NCI-H1694 (cell line): ENCODE measurements at places on chromosomes 16 and 17.
A peak's percentile ranks its signal among the peaks of the same experiment; 100 is the strongest.

- DNase-seq, result no peak
Observed at GRCh38 chr16:57530522-57531252, 5.7 kb downstream of the CCDC102A start.

GRCh38 chr16:85360323-85361277 is 248.3 kb upstream of the CIBAR2 start:
- peak; percentile 89 for DNase-seq

- no peak for DNase-seq
Observed at GRCh38 chr17:65629234-65629690, 67.8 kb upstream of the AXIN2 start.

DNA sequence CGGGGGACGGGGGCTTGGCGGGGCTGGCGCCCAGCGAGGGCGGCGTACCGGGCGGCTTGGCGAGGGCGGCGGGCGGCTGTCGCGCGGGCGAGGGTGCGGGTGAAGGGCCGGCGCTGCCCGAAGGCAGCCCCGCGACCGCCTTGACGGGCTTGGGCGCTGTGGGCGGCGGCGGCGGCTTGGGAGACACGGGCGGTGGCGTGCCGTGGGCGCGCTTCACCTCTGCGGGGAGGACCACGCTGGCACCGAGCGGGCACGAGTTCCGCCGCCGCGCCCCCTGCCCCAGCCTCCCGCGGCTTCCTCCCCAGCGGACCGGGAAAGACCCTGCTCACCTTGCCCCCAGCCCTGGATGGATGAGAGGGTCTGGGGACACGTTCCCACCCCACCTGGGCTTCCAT is 17.3 kb downstream of the CASKIN1 start:
- no peak for DNase-seq

- DNase-seq, result no peak
Observed at GRCh38 chr17:83179374-83179773, 100.0 kb downstream of the METRNL start.

DNA sequence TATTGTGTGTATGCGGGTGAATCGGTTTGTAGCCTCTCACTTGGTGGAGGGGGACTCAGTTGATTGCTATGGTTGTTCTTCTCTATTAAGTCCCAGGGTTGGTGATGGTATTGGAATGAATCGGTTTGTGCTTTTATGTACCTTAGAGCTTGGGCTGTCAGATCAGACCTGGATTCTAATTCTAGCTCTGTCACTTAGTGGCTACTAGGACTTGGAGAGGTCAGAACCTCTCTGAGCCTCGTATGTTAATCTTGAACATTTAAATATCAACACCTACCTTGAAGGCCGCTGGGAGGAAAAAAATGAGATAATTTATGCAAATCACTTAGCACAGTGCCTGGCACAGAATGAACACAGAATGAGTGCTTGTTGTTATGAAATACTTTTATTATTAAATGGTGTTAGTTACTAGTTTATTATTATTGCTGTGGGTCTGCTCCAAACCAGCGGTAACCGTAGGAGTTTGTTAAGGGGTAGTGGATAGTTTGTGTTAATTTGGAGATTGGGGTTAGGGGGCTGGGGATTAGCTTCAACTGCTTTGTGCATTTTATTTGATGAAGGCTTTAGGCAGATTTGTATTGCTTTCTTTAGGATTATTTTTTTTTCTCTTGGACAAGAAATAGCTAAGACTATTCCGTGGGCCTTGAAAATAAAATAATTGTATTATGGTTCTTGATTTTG is 3.5 kb downstream of the KDM6B start:
- peak; percentile 30 for DNase-seq

DNA sequence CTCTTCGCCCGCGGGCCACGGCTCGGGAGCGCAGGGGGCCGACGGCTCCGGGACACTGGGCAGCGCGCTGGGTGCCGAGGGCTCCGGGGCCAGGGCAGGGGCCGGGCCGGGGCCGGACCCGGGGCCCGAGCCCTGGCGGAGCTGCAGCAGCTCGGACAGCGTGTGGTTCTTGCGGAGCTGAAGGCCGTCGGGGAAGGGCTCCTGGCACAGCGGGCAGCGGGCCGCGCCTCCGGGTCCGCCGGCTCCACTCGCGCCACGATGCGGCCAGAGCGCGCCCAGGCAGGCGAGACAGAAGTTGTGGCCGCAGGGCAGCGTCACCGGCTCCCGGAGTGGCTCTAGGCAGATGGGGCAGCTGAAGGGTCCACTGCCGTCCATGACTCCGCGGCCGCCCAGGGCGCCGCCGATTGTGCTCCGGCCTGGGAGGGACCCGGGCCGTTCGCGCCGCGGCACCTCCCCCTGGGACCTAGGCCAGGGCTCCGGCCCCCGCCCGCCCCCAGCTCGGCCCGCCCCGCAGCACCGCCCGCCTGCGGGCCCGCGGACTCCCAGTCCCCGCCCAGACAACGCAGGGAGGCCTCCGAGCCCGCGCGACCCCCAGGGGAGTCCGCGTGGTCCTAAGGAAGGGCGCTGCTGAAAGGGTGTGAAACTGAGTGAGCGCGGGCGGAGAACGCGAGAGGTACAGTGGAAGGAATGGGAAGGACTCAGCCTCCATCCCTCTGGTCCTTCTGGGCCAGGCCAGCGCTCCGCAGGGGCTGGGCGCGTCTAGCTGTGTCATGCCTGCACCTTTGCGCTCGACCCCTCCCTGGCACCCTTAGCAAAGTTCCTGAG is at the start of gene TRIM47:
TRIM47 (minus strand) TSS at position 408 of the 825 bp plus-strand sequence; CDS start at position 375, 33 bp downstream.
- no peak for DNase-seq

DNA sequence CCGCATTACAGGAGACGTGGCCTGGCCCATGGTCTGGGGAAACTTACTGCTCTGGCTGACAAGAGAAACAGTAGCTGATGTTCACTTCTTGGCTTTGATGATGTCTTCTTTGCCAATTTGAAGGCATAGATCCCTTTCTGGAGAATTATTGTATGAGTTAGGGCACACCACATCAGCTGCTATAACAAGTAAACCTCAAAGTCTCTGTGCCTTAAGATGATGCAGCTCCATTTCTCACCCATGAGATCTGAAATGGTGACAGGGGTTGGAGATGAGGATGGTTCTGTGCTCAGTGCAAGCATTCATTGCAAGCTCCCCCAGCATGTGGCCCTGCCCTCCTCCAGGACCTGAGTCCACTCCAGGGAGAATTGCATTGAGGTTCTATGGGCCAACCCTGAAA is 157.4 kb downstream of the IRX5 start:
- no peak for DNase-seq

DNA sequence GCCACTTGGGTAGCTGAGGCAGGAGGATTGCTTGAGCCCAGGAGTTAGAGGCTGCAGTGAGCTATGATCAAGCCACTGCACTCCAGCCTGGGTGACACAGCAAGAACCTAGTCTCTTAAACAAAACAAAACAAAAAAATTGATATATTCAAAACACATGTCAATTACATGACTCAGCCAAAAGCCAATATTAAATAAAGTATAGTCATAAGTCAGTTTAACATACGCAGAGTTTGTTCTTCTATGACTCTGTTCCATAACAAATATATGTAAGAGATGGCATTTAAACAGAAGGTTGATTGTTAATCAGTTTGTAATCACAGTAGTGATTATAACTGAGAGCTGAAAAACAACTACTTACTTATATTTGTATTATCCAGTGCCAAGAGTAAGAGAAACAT is 106.5 kb downstream of the CDH8 start:
- no peak for DNase-seq

GRCh38 chr17:689556-690275 is 24.9 kb downstream of the VPS53 start:
- DNase-seq, result no peak

- DNase-seq, result no peak
Observed at GRCh38 chr17:83064021-83064731, 15.2 kb upstream of the METRNL start.

- DNase-seq, result no peak
Observed at GRCh38 chr17:63675607-63676546, 24.0 kb downstream of the LIMD2 start.

GRCh38 chr17:36623281-36623680 is 21.9 kb downstream of the MRM1 start:
- no peak for DNase-seq

DNA sequence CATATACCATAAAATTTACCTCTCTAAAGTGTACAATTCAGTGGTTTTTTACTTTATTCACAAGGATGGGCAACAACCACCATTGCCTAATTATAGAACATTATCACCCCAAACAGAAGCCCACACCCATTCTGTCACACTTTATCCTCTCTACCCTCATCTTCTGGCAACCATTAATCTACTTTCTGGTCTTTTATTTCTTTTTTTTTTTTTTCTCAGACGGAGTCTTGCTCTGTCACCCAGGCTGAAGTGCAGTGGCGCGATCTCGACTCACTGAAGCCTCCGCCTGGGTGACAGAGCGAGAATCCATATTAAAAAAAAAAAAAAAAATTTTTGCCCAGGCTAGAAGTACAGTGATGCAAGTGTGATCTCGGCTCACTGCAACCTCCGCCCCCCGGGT is 90.7 kb upstream of the CLEC18B start:
- no peak for DNase-seq

DNA sequence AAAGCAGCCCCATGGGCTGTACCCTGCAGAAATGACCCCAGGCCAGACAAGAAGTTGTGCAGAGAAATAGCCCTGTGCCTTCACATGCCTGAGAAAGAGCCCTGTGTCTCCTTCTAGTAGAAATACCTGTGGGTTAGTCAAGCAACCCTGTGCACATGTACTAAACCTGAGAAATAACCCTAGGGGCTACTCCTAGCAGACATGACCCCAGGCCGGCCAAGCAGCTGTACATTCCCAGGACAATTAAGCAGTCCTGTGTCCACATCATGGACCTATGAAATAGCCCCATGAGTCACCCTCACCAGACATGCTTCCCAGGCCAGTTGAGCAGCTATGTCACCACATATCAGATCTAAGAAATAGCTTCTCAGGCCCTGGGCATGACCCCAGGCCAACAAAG is 519.7 kb upstream of the CA10 start:
- no peak for DNase-seq

GRCh38 chr16:17269439-17269838 is 201.3 kb downstream of the XYLT1 start:
- DNase-seq, result no peak

- DNase-seq, result no peak
Observed at GRCh38 chr17:61395983-61396585, 3.6 kb upstream of the TBX2 start.

GRCh38 chr16:78796221-78796866 is 696.9 kb downstream of the WWOX start:
- no peak for DNase-seq

DNA sequence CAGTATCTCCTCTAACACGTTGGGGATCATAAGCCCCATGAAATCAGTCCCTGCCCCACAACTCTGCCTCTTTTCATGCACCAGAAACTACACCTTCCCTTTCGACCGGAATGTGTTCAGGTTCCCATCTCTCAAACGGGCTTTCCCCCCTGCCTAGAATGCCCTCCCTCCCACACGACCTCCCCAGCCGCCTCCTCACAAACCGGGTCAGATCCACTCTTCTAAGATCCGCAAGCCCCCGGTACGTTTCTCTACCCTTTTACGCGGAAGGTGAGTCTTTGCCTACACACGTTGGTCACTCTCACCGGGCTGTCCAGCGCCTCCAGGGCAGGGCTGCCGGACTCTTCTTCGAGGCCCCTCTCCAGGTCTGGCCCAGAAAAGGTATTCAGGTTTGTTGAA is 708 bp downstream of the DHX33 start:
- DNase-seq, result no peak

DNA sequence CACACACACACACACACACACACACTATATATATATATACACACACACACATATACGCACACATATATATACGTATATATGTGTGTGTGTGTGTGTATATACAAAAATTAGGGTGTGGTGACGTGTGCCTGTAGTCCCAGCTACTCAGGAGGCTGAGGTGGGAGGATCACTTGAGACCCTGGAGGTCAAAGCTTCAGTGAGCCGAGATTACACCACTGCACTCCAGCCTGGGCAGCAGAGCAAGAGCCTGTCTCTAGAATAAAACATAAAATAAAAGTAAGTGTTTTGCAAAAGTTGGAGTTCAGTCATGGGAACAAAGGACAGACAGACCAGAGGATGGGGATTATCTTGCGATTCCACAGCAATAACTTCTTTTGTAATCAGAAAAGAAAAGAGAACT is 10.8 kb downstream of the NUPR1 start:
- no peak for DNase-seq

GRCh38 chr17:56937687-56938086 is 23.2 kb downstream of the COIL start:
- no peak for DNase-seq
